ENCODE measurements at places on chromosomes 7 and 10. TPM values are rescaled to one million over a fixed set of nuclear protein-coding genes. Genes with fewer than 3 reads are reported as not detected.

DNA sequence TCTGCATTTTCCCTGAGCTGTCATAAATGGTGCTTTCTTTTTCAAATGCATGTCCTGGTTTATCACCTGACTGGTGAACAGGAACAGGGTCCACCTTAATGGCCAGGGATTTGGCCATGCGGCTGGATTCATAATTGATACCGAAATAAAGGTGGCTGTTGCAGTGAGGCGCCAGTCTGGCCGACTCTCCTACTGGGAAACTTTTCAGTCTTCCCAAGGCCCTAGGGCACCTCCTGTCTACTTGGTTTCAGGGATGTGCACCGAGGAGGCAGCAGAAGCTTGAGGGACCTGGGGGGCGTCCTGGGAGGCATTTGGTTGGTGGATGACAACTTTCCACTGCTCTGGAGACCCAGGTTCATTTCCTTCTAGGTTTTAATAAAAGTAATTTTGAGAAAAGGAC lies 46.4 kb upstream of the FIGNL1 start:
- DNase-seq: no peak

DNA sequence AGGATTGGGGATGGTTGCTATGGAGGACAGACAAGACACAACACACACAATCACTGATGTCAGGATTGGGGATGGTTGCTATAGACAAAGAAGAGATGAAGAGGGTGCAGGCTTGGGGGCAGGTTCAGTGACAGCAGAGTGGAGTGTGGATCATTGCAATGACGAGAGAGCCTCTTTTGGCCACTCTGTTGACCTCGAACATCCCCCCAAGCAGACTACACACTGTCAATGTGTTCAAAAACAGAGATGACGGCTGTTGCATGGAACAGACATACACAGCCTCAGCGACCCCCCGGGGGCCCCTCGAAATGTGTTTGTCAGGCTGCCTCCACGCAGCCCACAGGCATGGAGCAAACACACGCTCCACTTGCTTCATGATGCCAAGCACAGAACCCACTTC lies 133.0 kb downstream of the PTPRN2 start:
- DNase-seq: no peak

GRCh38 chr10:101952191-101952590 lies 103.8 kb downstream of the ARMH3 start:
- no peak for DNase-seq

DNA sequence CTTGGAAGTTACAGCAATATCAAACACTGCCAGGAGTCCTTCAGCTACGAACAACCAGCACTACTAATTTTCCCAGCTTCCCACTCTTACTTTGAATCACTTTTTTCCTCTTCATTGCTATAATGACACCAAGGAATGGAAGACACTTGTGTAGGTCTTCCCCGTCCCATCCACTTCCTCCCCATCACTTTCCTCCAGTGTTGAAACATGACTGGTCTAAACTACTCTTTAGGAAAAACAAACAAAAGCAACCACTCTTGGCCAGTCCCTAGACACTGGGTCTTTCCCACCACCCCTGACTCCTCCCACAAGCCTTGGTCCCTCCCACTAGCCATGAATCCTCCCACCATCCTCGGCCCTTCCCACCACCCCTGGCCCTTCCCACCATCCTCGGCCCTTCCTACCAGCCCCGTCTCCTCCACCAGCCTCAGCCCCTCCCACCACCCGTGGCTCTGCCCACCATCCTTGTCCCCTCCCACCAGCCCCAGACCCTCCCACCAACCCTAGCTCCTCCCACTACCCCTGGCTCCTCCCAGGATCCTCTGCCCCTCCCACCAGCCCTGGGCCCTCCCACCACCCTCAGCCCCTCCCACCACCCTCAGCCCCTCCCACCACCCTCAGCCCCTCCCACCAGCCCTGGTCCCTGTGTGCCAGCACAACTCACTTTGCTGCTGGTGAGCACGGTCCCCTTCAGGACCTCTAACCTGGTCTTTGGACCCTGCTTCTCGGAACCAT lies 68.5 kb downstream of the CXCL12 start:
- DNase-seq: no peak

DNA sequence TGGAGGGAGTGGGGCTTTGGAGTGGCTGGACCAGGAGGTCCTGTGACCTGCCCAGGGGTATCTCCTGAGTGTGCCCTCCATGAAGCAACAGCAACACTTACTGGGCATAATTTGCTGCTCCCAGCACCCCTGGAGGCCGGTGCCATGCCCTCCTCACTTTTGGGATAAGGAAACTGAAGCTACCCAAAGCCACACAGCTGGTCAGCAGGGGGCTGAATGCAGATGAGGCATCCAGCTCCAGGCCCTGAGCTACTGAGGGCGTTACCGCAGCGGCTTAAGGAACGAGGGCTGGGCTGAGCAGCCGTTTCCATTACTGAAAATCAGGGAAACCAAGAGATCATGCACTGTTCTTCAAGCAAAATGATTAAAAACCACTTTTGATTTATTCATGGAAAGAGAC lies 408.9 kb downstream of the GLRX3 start:
- no peak for DNase-seq

DNA sequence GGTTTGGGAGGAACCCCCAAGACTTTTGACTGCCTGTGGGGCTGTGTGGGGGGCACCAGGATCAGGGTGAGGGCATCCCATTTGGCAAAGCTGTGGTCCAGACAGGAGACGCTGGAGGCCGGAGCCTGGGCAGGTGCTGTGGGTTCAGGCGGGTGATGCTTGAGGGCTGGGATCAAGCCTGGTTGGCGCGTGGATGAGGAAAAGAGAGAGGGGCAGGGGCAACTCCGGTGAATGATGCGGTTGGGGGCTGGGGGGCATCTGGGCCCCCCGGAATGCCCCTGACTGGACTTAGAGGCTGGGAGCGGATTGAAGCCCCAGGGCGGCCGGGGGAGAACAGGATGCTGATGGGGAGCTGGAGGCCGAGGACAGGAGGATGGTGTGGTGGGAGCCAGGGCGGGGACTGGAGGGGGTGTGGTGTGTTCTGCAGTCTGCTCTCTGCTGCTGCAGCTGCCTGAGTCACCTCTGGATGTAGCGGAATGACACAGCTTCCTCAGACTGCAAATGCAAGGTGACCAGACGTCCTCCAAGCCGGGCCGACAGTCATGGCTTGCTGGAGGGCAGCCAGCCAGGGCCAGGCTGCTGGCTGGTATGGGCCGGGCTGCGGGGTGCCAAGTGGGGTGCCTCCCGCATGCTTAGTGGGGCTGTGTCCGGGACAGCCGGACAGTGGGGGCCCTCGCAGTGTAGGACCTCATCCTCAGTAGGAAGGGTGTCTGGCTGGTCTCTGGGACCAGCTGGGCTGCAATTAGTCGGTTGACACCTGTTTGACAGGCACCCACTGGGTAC lies 3.2 kb downstream of the MAFK start:
- no peak for DNase-seq

- DNase-seq: no peak
Observed at GRCh38 chr7:18191862-18192625, 164.4 kb upstream of the PRPS1L1 start.

DNA sequence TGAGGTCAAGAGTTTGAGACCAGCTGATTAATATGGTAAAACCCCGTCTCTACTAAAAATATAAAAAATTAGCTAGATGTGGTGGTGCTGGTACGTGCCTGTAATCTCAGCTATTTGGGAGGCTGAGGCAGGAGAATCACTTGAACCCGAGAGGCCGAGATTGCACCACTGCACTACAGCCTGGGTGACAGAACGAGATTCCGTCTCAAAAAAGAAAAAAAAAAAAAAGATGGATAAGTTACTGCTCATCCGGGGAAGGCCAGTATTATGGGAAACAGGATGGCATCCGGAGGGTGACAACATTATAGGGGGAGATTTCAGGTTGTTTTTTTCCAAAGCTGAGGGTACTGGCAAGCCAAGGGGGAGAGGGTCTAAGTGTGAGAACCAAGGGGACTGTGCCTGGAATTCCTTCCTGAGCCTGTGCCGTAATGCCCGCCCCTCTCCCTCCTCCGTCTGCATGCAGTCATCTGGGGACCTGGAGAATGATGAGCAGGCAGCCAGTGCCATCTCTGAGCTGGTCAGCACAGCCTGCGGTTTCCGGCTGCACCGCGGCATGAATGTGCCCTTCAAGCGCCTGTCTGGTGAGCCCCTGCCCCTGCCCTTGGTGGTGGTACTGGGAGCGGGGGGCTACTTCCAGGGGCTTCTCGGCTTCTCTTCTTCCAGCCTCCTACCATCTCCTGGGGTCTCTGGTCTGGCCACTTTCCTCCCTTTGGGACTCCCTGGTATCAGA lies 4.4 kb downstream of the LAMTOR4 start:
- DNase-seq: no peak

GRCh38 chr10:44326474-44327030 lies 58.3 kb downstream of the CXCL12 start:
- DNase-seq: no peak

DNA sequence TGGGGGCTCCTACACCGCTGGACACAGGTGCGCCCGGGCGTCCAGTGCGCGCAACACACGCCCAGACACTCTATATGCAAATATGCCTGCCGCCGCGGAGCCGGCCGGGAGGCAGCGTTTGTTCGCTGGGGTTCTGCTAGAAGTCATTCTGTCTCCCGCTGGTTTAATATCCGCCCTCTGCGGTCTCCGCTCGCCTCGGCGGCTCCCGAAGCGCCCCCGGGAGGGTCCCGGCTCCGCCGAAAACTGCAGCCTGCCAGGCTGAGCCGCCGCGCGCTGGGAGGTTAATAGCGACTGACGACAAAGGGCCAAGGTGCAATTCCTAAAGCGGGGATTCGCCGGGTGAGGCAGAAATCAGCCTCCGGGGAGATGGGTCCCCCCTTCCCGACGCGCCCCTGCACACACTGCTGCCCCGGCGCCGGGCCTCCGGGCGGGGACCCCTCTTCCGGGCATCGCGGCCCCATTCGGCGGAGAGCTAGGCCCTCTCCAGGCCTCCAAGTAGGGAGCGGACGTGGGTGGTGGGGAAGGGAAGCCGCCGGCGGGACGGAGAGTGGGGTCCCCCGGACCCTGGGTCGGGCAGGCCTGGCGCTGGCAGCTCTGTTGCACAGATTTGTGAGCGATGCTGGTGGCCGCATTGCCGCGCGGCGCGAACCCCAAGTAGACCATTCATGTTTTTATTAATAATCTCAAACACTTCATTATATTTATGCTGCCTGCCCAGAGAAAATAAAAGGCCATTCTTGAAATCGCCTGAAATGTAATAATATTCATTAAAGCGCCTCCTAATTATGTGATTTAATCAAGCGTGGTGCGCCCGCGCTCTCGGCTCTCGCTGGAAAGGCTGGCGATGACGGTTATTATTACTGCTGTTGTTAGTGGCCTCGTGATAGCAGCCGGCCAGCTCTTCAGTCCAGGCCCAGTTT lies 9.1 kb downstream of the EN2 start:
- no peak for DNase-seq

DNA sequence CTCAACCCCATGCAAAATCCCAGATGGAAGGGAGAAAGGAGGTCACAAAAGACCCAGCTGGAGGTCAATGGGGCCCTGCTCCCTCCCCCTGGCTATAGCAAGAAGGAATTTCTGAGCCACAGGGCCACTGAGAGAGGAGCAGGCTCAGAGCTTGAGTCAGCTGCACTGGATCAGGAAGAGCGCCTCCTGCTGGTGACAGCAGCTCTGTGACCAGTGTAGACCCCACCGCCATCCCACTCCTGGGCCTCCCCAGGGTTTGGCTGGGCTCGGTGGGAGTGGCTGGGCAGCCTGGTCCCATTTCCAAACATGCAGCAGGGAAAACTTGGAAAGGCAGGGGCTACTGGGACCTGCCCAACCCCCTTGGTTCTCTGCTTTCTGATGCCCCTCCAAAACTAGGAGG lies 31.5 kb upstream of the PRLHR start:
- no peak for DNase-seq

IPMK gene
- polyA plus RNA-seq: 6.6 TPM

PNLIPRP3 gene
- polyA plus RNA-seq: not detected

DPP6 gene
- polyA plus RNA-seq: 33.5 TPM

FGFBP3 gene
- polyA plus RNA-seq: 4.2 TPM

ASB10 gene
- not detected for polyA plus RNA-seq

ZNF248 gene
- 44.2 TPM for polyA plus RNA-seq

ETV1 gene
- polyA plus RNA-seq: 37.5 TPM
